ENCODE measurements at places on chromosomes 4 and X.

DNA sequence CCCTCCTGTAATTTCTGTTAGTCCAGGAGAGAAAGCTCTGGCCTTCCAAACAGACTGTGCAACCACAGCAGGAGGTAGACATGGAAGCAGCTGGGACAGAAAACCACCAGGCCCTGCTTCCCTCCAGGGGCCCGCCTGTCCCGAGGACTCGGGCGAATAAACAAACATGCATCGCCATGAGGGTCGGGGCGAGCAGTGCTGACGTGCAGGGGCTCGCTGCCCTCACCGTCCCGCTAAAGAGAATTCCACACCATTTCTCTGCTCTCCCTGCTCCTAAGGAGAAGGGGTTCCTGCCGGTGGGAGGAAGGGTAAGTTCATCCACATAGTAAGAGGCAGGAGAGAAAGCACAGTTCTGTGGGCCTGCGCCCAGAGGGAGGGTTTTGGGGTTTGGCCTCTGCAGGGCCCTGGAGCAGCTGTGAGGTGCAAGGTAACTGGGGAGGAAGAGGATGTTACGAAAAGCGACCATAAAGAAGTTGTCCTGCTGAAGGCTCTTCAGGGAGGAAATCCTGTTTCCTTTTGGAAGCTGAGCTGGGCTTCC, 54.9 kb downstream of the WFS1 start:
- no peak for DNase-seq

- no peak for DNase-seq
Observed at GRCh38 chr4:165464813-165465381, 86.1 kb downstream of the CPE start.

GRCh38 chr4:104489731-104490095, 5.0 kb downstream of the CXXC4 start:
- no peak for DNase-seq

DNA sequence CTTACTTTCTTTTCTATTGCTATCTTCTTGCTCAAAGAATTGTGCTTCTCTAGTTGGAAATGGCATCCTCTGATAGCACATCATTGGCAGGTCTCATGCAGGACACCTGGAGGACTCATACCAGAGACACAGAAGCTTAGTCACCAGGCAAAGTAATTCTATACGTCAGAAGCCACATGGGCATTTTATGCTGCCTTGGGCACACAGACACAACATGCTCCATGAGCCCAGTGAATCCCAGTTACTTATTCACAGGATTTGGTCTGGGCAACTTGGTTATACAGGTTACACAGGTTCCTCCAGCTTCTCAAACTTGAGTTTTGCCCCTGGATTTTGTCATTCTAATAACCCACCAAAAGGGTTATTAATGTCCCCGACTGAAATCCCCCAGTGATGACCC, 7.1 kb downstream of the RASSF6 start:
- DNase-seq = peak; percentile 28

GRCh38 chrX:116732214-116732613, 269.4 kb upstream of the CT83 start:
- DNase-seq = no peak

GRCh38 chrX:136268051-136269048, 17.1 kb upstream of the MAP7D3 start:
- DNase-seq = no peak
